ENCODE measurements at places on chromosomes 5 and 9.
A peak's percentile ranks its signal among the peaks of the same experiment; 100 is the strongest.

DNA sequence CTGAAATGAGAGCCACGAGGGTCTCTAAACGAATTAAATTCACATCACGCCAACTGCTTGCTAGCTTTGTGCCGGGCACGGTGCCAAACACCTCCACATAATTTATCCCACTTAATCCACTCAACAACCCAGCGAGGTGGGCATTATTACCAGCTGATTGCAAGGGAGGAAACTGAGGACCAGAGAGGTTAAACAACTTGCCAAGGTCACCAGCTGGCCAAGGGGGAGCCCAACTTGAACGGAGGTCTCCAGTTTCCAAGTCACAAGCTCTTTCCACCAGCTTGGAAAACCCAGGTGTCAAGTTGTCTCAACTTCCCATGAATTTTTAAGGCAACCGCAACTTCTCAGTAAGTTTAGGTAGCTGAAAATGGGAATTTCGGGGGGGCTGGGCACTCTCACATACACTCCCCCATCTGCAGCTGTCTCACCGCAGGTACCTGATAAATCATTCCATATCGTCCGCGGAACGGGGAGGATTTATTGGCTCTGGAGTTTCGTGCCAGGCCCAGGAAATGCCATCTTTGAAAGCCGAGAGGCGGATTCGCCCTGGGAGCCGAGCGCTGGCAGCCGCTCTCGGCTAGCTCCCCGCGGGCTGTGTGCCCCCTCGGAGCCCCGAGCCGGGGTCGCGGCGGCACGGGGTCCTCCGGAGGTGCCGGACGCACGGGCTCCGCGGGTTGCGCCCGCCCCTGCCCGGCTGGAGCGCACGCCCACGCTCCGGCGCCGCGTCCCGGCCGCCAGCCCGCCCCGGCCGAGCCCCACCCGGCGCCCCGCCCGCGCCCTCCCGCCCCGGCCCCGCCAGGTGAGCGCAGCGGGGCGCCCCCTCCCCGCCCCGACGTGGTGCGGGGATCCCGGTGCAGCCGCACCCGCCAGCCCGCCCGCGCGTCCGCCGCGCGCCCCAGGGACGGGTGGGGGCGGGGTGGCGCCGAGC is 617 bp downstream of the PTPN3 start:
- DNase-seq: no peak

- DNase-seq: peak; percentile 60
These were observed 28.7 kb upstream of the ACOT12 start for GRCh38 chr5:81422671-81423070.

GRCh38 chr9:131099102-131099606 is 2.8 kb downstream of the AIF1L start:
- DNase-seq: no peak

GRCh38 chr9:105877721-105878120 is 183.4 kb downstream of the TMEM38B start:
- DNase-seq: no peak

DNA sequence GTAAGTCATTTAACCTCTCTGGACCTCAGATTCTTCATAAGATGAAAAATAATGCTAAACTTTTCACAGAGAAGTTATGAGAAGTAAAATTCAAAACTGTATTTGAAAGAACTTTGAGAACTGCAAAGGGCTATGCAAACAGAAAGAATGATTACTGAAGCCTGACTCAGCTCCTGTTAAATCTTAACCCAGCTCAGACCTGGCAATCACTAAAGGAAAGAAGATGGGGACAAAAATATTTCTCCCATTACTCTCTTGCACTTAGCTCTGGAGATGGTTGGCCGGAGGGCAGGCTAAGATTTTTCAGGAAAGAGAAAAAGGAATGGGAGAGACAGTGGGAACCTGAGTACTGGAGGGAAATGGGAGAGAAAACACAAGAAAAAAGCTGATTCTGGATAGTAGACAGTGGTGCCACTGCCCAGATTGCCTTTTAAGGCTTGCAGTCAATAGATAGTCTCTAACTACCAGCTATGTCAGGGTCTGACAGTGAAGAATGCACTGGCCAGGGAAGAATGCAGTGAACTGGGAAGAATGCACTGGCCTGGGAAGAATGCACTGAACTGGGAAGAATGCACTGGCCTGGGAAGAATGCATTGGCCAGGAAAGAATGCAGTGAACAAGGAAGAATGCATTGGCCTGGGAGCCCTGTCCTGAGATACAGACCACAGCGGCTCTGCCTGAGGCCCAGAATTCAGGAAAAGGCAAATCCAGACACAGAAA is 25.2 kb upstream of the CEMIP2 start:
- peak; percentile 80 for DNase-seq

DNA sequence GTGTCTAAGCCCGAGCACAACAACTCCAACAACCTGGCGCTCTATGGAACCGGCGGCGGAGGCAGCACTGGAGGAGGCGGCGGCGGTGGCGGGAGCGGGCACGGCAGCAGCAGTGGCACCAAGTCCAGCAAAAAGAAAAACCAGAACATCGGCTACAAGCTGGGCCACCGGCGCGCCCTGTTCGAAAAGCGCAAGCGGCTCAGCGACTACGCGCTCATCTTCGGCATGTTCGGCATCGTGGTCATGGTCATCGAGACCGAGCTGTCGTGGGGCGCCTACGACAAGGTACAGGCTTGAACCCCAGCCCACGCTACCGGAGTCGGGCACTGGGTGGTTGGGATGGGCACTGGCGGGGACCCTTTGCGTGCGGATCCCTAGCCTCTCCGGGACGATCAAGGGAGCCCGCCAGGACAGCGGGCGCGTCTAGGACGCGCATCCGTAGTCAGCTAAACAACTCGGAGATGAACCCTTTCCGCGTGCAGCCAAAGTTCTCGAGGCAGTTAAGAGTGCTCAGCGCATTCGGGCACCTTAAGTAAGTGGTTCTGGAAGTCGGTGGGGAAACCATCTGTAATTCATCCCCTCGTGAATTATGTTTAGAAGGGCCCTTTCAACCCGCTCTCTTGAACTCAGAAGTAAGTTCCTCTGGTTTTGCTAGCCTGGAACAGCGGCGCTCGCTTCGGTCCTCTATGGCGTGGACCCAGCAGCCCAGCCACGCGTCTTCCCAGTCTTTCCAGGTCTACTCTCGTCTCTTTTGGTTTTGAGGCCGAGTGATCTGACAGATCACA is 1.3 kb downstream of the KCNN2 start:
- DNase-seq: no peak

- DNase-seq: peak; percentile 77
These were observed 127.9 kb downstream of the EFNA5 start for GRCh38 chr5:107542831-107543231.

DNA sequence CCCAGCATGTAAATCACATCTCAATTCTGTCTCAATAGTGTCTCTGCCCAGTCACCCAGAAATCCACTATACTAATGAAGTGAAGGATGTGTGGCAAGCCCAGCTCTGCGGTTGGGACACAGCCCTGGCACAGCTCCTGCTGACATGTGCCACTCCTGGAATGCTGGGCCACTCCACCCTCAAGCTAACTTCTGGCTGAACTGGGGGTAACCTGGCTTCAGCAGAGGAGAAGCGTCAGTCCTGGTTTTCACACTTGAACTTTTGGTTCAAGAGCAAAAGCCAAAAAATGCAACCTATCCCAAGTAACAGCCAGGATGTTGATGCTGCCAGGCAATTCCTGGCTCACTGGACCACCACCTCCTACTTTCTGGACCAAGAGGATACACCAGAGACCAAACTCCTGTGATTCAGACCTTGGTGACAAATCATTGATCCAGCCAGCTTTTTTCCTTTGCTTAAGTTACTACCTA is 86.4 kb downstream of the ARRDC3 start:
- DNase-seq: peak; percentile 96

DNA sequence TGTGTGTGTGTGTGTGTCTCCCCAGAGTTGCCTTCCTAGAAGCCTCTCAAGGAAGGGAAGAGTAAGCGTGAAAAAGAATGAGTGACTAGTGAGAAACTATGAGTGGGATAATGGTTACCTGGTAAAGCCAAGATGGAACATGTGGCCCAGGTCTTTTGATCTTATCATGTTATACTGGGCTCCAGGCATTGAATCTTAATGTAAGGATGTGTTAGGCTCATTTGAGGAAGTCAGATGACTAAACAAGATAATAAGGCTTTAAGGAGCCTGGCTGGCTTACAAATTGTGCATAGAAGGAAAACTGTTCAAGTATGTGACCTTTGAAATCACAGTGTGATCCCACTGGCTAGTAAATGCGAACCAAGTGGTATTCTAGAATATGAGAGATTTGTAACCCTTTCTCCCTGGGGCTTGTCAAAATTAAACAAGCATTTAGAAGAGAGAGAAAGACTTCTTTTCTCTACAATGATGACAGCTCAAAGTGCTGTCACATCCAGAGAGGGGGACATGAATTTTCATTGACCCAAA is 29.9 kb upstream of the HMHB1 start:
- DNase-seq: no peak

GRCh38 chr5:111950660-111951059 is 193.7 kb upstream of the NREP start:
- peak; percentile 76 for DNase-seq

DNA sequence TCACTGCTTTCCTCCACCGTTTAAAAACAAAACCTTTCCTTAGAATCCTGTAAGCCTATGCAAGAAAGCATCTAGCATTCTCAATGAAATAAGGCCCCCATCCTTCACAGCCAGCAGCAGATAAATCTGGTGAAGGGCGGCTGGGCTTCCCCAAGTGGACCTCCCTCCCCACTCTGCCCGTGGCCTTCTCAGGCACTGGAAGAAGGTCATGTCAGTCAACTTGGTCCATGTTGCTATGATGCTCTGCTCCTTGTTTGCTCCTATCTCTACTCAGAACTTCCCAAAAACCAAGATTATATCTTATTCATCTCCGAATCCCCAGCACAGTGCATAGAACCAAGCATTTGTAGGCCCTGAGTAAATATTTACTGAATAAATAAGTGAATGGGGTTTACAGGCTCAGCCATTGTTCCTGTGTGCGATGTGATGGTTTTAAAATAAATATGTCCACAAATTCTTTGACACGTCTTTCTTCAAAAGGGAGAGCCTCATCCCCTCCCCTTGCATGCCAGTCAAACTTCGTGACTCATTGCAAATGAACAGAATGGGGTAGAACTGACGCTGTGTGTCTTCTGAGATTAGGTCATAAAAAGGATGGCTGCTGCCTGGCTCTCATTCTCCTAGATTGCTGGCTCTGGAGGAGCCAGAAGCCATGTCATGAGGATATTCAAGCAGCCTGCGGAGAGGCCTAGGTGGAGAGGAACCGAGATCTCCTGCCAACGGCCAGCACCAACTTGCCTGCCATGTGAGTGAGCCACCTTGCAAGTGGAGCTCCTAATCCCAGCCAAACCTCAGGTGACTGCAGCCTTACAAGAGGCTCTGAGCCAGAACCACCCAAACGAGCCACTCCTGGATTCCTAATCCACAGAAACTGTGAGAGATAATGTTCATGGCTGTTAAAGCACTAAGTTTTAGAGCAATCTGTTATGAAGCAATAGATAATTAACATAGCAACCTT is 70.5 kb downstream of the MED27 start:
- no peak for DNase-seq

GRCh38 chr9:137379761-137380161 is 43.2 kb downstream of the EXD3 start:
- DNase-seq: no peak

- DNase-seq: peak; percentile 73
These were observed 159.3 kb downstream of the RGS3 start for GRCh38 chr9:113622600-113623400.

DNA sequence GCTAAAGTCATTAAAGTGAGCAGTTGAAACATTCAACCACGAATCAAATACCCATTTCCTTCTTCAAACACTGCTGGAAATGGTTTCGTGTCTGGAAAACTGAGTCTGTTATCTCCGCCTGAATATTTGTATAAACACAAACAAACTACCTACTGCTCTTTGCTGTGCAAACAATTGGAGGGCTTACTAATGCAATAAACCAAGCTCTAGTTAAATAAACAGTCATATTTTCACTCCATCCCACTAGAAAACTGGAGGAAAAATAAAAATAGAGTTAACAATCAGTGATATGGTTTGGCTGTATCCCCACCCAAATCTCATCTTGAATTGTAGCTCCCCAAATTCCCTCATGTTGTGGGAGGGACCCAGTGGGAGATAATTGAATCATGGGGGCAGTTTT is 397.6 kb downstream of the RASEF start:
- no peak for DNase-seq

- no peak for DNase-seq
These were observed 404.9 kb upstream of the ZNF608 start for GRCh38 chr5:125151150-125151900.

All from AG10803 (cell line).